ENCODE measurements at places on chromosomes 11 and 22.
A peak's percentile ranks its signal among the peaks of the same experiment; 100 is the strongest.

- DNase-seq: no peak
Measured at GRCh38 chr11:108307751-108308150, 84.9 kb downstream of the ATM start.

DNA sequence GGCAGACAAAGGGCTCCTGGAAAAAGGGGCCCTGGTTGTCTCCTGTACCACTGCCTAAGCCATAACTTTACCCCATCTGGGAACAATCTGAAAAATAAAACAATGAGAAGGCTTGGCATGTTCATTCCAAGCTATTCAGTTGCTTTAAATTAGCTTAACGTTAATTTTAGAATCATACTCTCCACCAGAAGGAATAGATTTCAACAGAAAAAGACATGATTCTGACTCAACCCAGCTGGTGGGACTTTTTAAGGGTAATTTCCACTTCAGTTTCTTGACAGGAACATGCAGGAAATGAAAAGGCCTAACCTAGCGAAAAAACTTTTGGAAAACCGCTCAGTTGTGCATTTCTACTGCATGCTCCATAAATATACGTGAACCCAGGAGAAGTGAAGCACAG, 7.9 kb downstream of the SF3A1 start:
- no peak for DNase-seq

DNA sequence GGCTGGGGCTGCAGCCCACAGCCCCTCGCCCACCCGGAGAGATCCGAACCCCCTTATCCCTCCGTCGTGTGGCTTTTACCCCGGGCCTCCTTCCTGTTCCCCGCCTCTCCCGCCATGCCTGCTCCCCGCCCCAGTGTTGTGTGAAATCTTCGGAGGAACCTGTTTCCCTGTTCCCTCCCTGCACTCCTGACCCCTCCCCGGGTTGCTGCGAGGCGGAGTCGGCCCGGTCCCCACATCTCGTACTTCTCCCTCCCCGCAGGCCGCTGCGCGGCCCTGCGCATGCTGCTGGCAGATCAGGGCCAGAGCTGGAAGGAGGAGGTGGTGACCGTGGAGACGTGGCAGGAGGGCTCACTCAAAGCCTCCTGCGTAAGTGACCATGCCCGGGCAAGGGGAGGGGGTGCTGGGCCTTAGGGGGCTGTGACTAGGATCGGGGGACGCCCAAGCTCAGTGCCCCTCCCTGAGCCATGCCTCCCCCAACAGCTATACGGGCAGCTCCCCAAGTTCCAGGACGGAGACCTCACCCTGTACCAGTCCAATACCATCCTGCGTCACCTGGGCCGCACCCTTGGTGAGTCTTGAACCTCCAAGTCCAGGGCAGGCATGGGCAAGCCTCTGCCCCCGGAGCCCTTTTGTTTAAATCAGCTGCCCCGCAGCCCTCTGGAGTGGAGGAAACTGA, 731 bp downstream of the GSTP1 start:
- DNase-seq: peak; percentile 61

DNA sequence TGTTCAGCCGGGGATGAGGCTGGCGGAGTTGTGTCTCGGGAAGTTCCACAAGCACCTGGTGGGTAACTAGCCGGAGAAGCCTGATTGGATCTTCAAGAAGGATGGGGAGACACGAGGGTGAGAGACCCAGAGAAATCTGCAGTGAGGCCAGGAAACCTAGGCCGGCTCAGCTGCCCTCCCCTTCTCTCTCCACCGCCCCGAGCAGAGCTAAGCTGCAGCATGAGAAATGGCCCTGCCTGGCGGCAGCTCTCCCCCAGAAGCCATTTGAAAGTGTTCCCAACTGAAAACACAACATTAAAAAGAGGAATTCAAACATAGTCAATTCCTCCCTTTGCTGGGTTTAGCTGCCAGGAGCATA, 77.8 kb upstream of the SHISAL1 start:
- DNase-seq: no peak

GRCh38 chr22:17265649-17266248, 46.5 kb upstream of the ADA2 start:
- DNase-seq: no peak

GRCh38 chr22:25091458-25091857, 108.2 kb upstream of the CRYBB3 start:
- DNase-seq: no peak

GRCh38 chr11:35173011-35173511, 34.1 kb downstream of the CD44 start:
- no peak for DNase-seq

DNA sequence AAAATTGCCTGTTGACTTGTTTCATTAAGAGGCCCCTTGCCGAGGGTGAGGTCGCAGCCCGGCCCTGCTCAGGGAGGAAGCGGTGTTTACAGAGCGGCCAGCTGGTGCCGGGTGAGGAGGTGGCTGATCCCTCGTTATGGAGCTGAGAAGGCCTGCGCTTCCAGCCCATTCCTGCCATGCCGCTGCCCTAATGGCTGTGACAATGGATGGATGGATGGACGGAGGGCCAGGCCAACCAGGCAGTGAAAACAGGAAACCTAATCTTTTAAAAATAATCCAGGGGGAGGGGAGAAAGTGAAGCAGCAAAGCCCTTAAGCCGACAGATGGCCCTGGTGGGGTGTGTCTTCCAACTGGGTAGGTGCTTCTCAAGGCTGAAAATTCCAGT, 38.5 kb downstream of the BCR start:
- DNase-seq: peak; percentile 78

DNA sequence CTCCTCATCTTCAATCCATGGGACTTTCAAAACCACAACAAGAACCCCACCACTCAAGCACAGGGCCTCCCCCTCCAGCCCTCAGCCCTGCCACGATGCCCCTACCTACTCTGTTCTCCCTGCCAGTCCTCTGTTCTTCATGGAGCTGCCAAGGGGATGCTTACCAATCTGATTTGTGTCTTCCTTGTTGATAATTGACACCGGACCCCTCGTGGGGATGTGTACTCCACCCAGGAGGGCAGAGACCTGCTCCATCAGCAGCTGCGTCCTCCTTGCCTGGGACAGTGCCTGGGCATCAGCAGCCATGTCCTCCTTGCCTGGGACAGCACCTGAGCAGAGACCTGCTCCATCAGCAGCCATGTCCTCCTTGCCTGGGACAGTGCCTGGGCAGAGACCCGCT, 1489.2 kb downstream of the TBC1D22A start:
- DNase-seq: no peak

- DNase-seq: no peak
Measured at GRCh38 chr11:43393765-43394355, 35.1 kb downstream of the TTC17 start.

All from nephron progenitor cell (in vitro differentiated cells).